ENCODE measurements at places on chromosomes 13 and 19.
A peak's percentile ranks its signal among the peaks of the same experiment; 100 is the strongest.

- DNase-seq = no peak
Observed at GRCh38 chr19:41991025-41991424, 3.0 kb downstream of the ATP1A3 start.

- DNase-seq = peak; percentile 60
Observed at GRCh38 chr13:29901710-29902631, 51.6 kb upstream of the UBL3 start.

DNA sequence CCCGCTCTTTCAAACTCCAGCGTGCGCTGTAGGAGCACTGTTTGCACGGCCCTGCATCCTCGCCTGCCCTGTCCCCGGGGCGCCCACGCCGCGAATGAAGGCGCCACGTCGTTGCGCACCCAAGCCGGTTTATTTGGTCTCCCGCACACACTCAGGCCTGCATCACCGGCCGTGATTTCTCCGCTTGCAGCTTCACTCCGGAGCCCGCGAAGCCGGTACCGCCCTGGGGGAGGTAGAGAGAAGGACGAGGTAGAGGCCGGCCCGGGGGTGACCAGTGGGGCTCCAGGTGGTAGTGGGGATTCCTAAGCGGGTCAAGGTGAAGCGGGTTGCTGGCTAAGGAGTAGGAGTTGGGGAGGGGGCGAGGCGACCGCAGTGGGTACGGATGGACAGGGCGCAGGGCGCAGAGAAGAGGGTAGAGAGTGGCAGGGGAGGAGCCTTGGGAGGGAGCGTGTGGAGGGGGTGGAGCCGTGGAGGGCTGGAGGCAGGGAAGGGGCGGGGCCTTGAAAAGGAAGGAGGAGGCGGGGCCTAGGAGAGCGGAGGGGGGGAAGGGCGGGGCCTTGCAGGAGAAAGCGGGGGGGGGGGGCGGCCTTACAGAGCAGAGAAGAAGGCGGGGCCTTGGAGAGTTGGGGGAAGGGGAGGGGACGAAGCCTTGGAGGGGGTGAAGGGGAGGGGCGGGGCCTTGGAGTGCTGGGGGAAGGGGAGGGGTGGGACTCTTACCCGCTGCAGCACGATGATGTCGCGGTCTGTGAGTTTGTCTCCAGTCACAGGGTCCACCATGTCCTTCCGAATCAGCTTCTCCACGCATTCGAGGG lies 24.6 kb downstream of the NOSIP start:
- DNase-seq = peak; percentile 8

DNA sequence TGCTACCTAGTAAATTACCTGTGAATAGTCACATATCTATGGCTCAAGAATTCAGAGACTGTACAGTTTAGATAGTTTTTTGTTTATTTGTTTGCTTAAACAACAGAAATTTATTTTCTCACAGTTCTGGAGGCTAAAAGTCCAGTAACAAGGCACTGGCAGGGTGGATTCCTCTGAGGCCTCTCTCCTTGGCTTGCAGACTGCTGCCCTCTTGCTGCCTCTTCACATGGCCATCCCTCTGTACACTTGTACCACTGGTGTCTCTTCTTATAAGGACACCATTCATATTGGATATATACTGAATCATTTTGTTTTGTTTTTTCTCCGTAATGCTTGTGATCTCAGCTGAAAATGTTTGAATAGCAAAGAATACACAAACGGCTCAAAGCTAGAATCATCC lies 56.4 kb upstream of the MIR17HG start:
- no peak for DNase-seq

DNA sequence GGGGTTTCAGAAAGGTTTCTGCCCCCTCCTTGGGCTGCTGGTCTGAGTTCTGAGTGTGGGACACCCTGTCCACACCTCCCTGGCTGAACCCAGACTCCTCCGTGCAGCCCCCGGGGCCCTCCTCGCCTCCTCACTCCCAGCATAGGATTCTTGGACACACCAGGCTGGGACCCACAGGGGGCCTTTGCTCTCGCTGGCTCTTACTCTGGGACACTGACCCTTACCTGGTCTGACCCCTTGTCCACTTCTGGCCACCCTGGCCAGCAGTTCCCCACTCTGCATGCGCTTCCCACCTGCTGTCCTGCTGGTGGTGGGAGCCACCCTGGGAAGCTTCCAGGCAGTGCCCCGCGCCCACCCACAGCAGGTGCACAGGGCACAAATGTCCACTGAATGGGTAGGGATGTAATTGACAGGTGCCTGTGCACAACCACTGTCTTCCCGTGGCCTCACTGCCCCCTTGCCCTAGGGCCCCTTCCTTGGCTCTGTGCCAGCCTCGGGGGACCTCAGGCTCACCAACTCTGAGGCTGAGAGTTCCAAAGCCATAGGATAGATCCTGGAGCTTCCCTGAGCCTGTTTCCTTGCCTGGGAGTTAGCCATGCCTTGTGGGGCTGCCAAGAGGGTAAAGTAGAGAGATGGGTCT lies 7.0 kb upstream of the SLC25A42 start:
- DNase-seq = no peak

- no peak for DNase-seq
Observed at GRCh38 chr13:111943229-111943795, 123.6 kb upstream of the SOX1 start.

GRCh38 chr13:111409413-111409812 lies 89.0 kb downstream of the TEX29 start:
- DNase-seq = peak; percentile 38

Measured in NCI-H1417 (cell line).